PC-3 (cell line): ENCODE measurements at places on chromosomes 7 and 10. TPM values are rescaled to one million over a fixed set of nuclear protein-coding genes. Genes with fewer than 3 reads are reported as not detected.

DNA sequence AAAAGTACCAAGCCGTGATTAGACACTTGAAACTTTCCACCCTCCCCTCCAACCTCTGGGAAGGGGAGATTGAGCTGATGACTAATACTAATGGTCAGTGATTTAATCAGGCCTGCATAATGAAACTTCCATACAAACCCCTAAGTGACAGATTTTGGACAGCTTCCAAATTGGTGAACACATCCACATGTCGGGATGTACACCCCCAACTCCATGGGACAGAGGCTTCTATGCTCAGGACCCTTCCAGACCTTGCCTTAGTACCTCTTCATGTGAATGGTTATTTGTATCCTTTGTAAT lies 4.8 kb downstream of the NUB1 start:
- no peak for DNase-seq

- DNase-seq = no peak
These were observed 261.9 kb downstream of the GRID1 start for GRCh38 chr10:86104611-86105145.

DNA sequence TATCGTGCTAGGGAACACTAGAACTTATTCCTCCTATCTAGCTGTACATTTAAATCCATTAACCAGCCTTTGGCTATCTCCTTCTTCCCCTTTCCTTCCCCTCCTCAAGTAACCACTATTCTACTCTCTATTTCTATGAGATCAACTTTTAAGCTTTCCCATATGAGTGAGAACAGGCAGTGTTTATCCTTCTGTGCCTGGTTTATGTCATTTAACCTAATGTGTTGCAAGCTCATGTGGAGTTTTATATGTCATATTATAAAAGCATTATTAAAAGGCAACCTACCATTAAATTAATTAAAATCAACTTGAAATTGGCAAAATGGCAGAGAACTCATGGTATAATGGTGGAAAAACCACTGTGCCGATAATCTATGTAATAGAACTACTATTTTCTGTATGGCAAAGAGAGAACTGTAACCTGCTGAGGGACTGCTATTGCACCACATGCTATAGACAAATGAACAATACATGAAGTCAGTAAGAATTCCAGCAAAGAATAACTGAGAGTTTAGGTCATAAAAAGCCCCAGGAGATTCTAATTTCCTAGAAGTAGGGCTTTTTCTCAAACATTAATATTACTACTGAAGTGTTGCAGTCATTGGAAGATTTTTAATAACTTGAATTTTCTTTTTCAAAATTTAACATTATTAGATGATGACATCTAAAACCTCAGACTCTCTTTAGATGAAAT lies 81.8 kb downstream of the LRRN3 start:
- no peak for DNase-seq

DNA sequence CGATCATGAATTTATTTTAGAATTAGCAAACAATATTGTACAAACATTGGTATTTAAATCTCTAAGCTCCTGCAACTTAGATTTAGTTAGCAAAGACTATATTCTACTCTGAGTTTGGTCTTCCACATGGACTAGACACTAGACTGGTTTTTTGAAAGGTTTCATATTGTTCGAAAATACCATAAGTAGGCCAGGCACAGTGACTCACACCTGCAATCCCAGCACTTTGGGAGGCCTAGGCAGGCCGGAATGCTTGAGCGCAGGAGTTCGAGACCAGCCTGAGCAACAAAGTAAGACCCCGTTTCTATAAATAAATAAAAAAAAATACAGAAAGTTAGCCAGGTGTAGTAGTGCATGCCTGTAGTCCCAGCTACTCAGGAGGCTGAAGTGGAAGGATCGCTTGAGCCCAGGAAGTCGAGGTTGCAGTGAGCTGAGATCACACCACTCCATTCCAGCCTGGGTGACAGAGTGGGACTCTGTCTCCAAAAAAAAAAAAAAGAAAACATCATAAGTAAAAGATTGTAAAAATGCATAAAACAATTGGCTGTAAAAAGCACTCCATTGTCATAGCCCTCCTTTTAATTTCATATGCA lies 73.1 kb downstream of the ABCC2 start:
- no peak for DNase-seq

DNA sequence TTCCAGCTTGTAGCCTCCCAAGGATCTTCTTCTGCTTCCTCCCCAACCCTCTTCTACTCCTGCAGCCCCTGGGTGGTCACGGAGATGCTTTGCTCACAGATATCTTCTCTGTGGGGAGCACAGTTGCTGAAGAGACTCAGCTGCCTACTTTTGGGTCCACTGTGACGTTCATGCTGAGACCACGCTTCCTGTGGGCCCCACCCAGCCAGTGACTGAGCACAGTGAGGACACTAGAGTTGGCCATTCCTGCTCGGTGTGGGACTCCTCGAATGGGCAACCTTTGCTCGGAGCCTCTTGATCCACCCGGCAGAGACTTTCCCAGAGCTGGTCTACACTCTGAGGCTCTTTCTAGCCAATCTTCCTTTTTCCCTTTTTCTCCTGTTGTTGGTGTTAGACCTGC lies 73.9 kb downstream of the ADRA2A start:
- DNase-seq = no peak

DNA sequence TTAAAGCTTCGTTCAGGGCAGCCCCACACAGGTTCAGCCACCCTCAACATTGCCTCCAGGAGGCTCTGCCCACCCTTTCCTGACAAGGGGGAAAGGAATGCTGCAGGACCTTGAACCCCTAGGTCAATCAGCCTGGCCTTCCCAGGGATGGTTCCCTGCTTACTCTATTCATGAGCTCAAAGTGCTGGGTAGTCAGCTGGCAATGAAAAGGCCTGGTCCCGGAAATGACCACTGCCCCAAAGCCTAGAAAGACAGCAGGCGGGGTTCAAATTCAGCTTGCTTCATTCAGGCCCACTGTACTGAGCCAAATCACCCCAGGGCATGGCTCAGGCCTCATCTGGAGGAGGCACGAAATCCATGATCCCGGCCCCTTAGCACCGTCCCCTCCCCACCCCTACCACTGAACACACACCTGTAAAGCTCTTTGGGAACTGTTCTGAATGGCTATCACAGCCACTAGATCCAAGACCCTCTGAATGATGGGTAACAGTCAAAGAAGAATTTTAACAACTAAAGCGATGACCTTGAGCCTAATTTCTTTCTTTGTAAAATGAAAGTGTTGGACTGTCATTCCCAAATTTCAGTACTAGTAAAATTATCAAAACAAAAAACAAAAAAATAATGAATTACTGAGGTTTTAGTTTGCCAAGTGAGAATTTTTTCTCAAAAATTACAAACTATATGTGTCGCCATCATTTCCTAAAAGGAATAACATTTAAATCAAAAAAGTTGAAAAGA lies 1.0 kb downstream of the URGCP start:
- DNase-seq = peak; percentile 63

GRCh38 chr7:104857458-104858425 lies 156.3 kb upstream of the KMT2E start:
- DNase-seq = no peak

GRCh38 chr7:55571511-55572377 lies 558 bp downstream of the VOPP1 start:
- peak; percentile 38 for DNase-seq

DNA sequence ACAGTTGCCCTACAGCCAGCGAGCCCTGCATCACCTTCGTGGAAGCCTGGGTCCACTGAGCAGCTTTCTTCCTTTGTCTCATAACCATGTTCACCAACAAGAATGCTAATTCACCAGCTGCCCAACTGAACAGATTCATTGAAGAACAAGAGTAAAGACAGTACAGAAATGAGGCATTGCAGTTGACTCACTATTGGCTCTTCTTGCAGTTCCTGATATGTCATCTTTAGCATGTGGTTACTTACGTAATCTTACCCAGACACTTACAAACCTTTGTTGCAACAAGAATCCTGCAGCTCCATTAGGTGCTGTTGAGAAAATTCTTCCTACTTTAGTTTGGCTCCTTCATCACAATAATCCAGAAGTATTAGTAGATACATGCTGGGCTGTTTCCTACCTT lies 174.0 kb upstream of the TPK1 start:
- DNase-seq = no peak

- DNase-seq = no peak
These were observed 8.4 kb upstream of the PDCD4 start for GRCh38 chr10:110863361-110863760.

MSMB gene
- total RNA-seq = not detected in 2 replicates

FKBP9 gene
- total RNA-seq = 62.3 and 63.4 TPM in 2 replicates

RELN gene
- 8.0 and 15.8 TPM in 2 replicates for total RNA-seq

PTN gene
- 0.07 and 0.46 TPM in 2 replicates for total RNA-seq

CEP55 gene
- total RNA-seq = 62.6 and 63.6 TPM in 2 replicates

SERPINE1 gene
- 46.1 and 52.5 TPM in 2 replicates for total RNA-seq
